ENCODE measurements at places on chromosomes 7 and 10.

- no peak for DNase-seq
Measured at GRCh38 chr10:117418121-117418520, 42.9 kb upstream of the PDZD8 start.

GRCh38 chr10:12945690-12946359 is 55.7 kb downstream of the CCDC3 start:
- no peak for DNase-seq

DNA sequence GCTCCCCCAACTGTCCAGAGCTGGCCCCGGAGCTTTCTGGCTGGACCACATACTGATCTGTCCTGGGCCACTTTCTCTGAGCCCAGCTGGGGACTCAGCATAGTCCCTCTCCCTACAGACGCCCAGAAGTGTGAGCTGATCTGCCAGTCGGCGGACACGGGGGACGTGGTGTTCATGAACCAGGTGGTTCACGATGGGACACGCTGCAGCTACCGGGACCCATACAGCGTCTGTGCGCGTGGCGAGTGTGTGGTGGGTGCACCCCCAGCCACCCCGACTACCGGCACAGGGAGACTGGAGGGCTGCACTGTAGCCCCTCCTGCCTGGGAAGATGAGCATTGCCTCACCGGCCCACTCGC is 41.8 kb downstream of the TBATA start:
- no peak for DNase-seq

DNA sequence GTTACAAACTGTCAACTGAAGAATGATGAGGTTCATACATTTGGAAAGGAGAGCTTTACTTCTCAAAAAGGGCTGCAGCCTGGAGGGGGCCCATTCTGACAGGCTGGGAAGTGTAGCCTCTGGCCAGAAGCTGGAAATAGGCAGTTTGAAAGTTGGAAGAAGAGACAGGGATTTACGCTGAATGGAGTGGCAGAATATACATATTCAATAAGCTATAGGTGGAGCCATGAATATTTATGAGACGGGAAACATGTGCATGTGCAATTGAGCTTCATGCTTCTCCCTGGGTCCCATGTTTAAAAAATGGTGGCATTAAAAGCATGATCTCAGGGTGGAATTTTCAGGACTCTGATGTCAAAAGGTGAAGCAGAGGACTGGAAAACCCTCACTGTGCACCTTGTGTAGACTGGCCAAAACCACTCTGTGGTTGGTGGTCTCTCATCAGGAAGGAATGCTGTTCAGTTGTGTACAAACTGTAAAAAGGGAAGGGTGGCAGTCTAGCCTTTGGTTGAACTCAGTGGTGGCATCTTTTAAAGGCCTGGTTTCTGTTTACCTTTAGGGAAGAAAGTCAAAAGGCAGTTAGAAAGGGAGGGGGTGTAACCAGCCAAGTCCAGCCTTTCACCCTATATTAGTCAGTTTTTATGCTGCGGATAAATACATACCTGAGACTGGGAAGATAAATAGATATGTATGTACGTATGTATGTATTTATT is 7.2 kb upstream of the ACTR3B start:
- no peak for DNase-seq

DNA sequence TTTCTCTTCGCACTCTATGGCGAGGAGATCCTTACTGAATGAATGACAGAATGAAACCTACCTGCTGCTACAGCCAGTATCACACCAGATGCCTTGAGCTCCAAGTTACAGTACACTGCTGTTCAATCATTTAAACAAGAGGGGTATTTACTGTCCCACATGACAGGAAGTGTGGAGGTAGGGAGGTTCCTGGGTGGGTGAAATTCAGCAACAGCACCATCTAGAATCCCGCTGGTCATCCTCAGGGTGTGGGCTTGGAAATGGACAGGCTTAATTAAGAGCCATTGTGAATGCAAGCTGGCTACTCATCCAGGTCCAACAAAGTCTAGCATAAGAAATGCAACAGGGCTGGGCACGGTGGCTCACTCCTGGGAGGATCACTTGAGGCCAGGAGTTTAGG is 14.7 kb downstream of the CYTH3 start:
- DNase-seq = no peak

GRCh38 chr7:115125750-115126149 is 203.9 kb downstream of the MDFIC start:
- DNase-seq = no peak

DNA sequence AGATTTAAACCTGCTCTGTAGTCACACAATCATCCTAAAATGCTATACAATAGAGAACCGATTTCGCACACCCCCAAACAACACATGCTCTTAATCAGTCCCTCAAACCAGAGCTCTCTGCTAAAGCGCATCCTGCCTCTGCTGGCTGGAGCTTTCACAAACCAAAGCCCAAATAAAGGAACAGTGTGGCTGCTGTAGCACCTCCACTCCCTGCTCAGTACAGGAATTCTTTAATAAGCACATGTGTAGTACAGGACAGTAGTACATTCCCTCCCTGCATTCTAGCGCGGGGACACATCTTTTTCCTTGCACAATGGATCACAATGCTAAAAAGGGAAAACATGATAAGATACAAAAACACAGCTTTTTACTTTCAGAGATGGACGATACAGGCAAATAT is 684.6 kb downstream of the MAGI2 start:
- no peak for DNase-seq

All from BJ (cell line).